C1 segment of cervical spinal cord (tissue), 14 donors: ENCODE measurements at places on chromosomes 2 and 18.

DNA sequence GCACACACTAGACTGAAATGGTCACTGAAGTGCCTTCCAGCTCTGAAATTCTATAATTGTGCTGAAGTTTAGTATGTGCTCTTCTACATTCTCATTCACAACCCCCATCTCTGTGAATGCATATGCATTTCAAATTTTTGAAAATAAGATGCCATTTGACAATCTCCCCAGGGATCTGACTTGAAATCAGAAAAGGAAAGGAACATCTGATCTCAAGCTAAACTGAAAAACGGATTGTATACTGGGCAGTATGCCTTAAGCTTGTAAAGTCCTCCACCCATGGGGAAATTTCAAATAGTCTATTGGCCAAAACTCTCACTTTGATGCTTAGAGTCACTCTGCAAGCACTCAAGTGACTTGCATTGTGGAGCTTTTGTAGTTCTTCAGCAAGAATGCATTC, 22.9 kb downstream of the FAP start:
- DNase-seq = no peak

GRCh38 chr18:79494936-79495335, 99.2 kb downstream of the NFATC1 start:
- no peak for DNase-seq

DNA sequence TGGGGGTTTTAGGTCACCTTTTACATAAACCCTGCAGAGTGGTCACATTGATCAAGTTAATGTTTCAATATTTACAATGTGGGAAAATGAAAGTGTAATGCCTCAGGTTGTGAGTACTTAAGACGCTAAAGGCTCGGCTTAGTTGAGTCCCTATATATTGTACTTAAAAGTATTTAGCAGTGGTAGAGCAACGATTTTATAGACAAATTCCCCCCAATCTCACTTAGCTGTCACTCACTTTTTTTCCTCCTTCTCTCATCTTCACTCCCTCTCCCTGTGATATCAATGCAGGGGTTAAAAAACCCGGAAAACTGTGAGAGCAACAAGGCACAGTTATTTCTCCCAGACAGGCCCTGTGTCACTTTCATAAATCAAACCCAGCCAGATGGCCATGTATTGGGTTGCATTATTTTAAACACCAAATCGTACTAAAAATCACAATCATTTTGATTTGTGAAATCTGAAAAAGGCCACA, 5.4 kb downstream of the POU3F3 start:
- no peak for DNase-seq

DNA sequence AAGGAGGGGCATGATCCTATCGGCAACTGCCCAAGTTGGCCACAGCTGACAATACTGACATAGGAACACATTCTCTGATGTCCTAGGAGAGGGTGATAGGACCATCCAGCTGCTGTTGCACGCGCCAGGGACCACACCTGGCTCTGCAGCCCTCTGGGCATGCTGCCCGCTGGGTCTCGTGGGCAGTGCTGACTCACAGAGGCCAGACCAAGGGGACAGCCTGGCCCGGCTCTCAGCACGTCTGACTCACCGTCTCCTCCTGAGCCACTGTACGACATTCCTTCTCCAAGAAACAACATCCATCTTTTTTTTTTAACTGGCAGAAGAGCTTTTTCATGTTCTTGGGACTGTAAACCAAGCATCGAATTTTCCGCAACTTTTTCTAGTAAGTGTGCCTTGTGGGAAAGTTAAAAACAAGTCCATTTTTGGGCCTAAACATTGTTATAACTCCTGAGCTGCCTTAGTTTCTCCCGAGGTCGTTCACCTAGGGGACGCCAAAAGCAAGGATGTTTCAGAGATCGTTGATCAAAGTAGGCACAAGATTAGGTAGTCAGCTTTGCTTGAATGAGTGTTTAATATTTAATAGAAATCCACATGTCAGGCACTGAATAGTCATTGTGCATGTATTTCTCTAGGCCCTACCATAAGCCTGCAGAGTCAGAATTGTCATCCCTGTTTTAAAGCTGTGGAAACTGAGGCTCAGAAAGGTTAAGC, 100.3 kb downstream of the TTC32 start:
- no peak for DNase-seq

DNA sequence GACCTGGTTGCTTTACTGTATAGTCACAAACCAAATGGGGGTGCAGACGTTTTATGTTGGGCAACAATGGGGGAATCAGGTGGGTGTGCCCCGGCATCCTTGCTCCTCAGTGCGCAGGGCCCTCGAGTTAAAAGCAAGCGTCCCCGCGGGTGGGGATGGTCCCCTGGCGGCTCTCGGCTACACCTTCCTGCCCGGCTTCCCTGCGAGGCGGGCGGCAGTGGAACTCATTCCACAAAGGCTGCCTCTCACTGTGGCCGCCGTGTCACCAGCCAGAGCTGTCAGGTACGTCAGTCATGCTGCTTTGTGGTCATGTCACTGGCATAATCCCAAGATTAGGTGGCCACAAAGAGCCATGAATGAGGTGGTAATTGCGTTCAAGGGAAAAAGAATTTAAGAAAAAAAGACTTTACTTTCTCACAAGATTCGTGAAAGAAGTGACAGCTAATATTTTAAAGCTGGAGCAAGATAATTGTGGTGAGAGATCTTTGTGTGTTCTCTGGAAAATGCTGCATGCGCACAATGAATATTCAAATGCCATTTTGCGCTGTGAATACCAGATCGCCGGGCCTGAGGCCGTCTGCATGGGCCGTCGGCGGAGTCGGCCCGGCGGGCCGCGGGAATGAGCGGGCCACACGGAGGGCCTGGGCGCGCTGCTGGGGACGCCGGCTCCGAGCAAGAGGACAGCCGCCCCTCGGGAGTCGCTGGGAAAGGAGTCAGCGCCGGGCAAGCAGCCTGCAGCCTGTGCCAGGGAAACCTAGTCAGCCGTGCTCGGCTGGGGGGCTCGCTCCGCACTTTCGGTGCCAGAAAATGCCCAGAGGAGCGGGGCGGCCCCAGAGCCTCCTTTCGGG, 82.3 kb upstream of the LDLRAD4 start:
- no peak for DNase-seq

DNA sequence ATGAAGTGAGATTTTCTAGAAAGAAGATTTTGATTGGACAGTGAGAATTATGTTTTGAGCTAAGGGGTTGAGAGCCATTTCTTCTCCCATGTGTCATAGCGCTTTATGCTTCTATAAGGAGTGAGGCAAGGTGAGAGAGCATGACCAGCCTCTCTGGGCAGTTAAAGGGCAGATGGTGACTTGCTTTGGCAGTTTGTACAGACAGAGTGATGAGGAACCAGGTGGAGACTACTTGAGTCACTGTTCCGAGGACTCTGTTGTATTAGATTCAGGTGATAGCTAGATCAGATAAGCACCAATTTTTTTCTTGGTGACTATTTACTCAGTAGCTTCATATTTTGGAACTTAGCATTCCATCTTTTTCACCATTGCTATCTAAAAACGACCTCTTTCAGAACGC, 4.5 kb downstream of the CRIM1 start:
- no peak for DNase-seq

- DNase-seq = no peak
Measured at GRCh38 chr2:217026161-217026560, 166.3 kb upstream of the TNP1 start.

DNA sequence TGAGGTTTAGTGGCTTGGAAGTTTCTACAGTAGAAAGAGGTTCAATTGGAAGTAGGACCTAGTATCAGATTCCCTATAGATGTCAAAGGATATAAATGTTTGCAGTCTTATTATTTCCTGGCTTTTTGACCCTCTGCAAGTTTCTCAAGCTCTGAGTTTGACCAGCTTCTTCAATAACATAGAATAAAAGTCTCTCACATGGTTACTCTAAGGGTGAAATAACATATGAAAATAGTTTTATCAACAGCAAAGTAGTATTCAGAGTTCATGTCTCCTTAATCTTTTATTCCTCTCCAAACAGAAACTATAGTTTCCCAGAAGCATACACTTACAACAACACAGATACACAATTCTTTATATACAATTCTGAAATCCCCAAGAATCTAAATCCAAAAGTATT, 132.9 kb upstream of the RND3 start:
- DNase-seq = no peak

DNA sequence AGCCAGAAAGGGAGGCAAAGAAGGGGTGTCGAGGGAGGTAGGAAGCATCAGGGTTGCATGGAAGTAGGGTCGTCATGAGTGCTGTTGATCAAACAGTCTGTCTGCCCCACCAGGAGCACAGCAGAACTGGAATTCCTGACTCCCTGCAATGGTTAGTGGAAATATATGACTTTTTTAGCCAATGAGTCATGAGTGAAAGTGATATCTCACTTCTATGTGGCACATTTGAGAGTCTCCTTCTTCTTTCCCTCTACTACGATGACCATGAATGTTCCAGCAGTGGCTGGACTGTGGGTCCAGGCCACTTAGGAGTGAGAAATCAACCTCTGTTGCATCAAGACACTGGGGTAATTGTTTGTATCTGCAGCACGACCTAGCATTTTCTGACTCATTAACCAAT, 199.5 kb downstream of the TTC32 start:
- DNase-seq = no peak

GRCh38 chr2:68282811-68283418, 30.6 kb upstream of the PPP3R1 start:
- DNase-seq = no peak

DNA sequence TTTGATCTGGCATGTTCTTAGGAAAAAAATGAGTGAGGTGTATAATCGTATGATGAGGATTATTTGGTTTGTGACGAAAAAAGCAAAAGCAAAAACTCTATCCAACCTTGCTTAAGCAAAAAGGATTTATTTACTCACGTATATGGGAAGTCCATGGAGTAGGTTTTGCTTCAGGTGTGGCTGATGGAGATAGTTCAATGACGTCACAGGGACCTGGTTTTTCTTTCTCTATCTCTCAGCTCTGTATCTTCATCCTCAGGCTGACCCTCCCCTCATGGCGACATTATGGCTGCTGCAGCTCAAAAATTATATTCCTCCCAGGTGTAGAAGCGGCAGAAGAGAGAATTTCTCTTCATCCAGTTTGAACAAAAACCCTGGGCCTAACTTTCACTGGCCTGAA, 8.9 kb downstream of the TMSB10 start:
- no peak for DNase-seq

DNA sequence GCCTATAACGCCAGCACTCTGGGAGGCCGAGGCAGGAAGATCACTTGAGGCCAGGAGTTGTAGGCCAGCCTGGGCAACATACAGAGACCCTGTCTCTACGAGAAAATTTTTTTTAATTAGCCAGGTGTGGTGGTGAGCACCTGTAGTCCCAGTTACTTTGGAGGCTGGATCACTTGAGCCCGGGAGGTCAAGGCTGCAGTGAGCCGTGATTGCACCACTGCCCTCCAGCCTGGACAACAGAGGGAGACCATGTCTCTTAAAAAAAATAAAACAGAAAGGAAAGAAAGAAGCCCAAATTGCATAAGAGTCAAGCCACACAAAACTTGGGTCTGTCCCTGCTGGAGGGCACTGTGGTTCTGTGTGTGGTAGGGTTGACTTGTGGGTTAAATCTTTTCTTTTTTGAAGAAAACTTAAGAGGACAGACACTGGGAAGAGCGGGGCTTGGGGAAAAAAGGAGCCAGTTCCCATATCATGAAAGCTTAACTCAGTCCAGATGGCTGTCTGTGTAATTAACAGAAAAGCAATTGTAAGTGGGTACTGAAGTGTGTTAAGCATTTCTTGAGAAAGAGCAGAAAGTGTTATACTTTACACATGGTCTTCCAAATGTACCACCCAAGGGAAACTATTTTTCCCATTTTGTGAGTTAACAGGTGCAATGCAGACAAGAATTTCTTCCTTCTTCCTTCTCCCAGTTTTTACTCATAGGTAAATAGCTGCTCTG, 115.1 kb downstream of the ALPK2 start:
- DNase-seq = no peak

GRCh38 chr2:38619458-38620164, 16.9 kb upstream of the HNRNPLL start:
- DNase-seq = no peak
